Myocyte (in vitro differentiated cells): ENCODE measurements at places on chromosomes 2 and 18.

DNA sequence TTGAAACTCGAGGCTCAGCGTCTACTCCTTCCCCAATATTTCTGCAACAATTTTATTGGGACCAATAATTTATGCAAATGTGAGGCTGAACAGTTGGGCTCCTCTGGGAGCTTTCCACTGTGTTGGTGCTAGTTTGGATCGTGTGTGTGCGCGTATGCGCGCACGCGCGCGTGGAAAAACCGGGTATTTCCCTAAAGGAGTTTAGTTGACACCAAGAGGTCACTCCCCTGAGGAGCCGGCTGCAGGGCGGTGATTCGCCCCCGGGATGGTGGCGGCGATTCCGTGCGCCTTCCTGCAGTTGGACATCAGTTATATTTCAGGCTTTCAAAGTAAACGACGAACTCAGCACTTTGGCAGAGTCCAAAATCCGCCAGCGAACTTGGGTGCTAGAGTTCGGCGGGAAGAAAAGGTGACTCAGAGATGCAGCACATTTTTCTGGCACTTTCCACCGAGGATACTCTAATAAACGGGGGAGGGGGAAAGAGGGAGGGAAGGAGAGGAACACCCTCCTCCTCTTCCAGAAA lies 186.5 kb upstream of the FANCL start:
- DNase-seq, result peak; percentile 54

GRCh38 chr18:45654677-45655076 lies 39.4 kb downstream of the SLC14A2 start:
- DNase-seq, result no peak

GRCh38 chr2:163266772-163267171 lies 428.2 kb upstream of the KCNH7 start:
- DNase-seq, result peak; percentile 9

DNA sequence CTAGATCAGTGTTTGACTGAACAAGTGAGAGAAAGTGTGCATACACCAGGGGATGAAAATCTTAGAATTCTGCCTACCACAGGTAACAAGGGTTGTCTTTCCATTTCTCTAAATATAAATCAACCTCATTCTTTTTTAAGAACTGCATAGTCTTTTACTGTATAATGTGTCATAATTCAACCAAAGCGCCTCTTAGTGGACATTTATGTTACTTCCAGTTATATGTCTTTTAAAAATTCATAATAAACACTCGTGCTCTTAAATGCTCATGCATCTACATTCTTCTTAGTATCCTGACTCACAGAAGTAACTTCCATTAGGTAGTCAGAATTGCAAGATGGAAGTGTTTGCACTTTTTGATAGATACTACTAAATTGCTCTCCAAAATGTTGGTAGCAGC lies 76.2 kb downstream of the CHRNA1 start:
- DNase-seq, result peak; percentile 55

- peak; percentile 68 for DNase-seq
Observed at GRCh38 chr2:36561237-36561944, 36.6 kb downstream of the FEZ2 start.

- no peak for DNase-seq
Observed at GRCh38 chr2:120869036-120869729, 133.5 kb downstream of the GLI2 start.

DNA sequence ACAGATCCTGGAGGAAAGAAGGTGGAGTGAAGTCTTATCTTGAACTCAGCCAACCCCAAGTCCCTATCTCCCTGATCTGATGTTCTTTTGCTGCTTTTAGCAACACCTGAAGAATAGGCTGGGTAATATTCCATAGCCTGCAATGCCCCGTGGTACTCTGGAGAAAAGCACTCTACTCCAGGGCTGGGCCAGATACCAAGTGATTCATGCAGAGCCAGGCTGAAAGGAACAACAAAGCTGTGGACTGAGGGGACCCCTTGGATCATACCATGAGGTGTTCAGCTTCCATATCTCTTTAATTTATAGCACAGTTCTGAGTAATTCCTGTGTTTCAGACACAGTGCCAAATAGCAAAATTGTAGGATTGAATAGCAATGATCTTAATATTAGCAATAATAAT lies 130.6 kb downstream of the NXPH2 start:
- no peak for DNase-seq

GRCh38 chr18:75915941-75916623 lies 488.6 kb upstream of the SMIM21 start:
- no peak for DNase-seq

GRCh38 chr18:11269257-11269656 lies 119.9 kb upstream of the PIEZO2 start:
- DNase-seq, result no peak
